ENCODE measurements at places on chromosomes 12 and 14. TPM values are rescaled to one million over a fixed set of nuclear protein-coding genes. Genes with fewer than 3 reads are reported as not detected.

FOXA1 gene
- total RNA-seq: 42.6 TPM

SLC4A8 gene
- 2.6 TPM for total RNA-seq

PPP1R1A gene
- not detected for total RNA-seq

KRT8 gene
- 2,962 TPM for total RNA-seq

RPL10L gene
- not detected for total RNA-seq

GPR68 gene
- not detected for total RNA-seq

POU6F1 gene
- total RNA-seq: 7.0 TPM

Measured in PC-9 (cell line).